Stimulated activated CD4-positive, alpha-beta T cell treated with anti-CD3 and anti-CD28 coated beads, Interleukin-2, amount 100 ng/mL, for 4 hours (primary cell): ENCODE measurements at places on chromosomes 1 and 21.

DNA sequence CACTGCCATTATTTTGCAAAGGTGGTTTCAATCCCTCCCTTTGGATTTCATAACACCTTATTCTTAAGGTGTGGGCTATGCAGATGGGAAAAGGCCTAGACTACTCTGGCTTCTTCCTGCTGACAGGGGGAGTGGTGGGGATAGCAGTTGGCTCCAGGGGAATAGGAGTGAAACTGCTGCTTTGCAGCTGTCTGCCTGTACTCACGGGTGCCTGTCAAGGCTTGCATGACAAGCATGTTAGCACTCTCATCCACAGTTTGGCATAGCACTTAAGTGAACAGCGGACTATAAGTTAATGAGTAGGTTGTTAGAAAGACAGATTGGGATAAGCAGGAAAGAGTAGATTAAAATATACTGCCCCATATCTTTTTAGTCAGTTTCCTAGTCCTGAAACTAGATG, 287.5 kb upstream of the DAB1 start:
- DNase-seq, result no peak

GRCh38 chr1:15429701-15430149, 8.5 kb upstream of the CTRC start:
- no peak for DNase-seq

GRCh38 chr1:147167365-147167764, 4.9 kb downstream of the PRKAB2 start:
- no peak for DNase-seq

DNA sequence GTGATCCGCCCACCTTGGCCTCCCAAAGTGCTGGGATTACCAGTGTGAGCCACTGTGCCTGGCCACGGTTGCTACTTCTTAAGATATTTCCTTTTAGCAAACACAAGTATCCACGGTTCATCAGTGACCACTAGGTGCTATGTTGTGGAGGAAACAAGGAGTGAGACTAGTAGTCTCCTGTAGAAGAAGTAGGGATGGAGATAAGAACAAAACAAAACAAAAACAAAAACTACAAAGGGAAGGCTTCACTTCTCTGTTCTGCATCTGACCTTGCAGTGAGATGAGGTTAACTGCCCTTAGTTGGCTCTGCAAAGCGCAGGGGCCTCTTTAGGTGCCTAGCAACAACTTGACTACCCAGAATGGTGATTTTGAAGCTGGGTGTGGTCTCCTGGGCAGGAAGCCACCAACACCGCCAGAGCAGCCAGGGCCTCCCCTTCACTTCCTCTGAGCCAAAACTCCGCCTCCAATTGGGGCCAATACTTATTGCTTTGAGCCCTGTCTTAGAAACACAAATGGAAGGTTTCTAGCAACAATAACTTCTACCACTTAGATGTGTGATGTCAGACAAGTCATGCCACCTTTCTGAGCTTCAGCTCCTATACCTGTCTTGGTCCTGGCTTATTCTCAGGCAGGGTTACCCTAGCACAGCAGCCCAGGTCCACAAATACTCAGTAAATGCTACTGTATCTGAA, 12.8 kb upstream of the CDC42 start:
- peak; percentile 69 for DNase-seq

- no peak for DNase-seq
Observed at GRCh38 chr1:184462155-184462554, 75.3 kb downstream of the C1orf21 start.
